ENCODE measurements at places on chromosomes 6 and 20.
A peak's percentile ranks its signal among the peaks of the same experiment; 100 is the strongest.

GRCh38 chr6:167506443-167507301 is 181.8 kb downstream of the TTLL2 start:
- DNase-seq, result no peak

DNA sequence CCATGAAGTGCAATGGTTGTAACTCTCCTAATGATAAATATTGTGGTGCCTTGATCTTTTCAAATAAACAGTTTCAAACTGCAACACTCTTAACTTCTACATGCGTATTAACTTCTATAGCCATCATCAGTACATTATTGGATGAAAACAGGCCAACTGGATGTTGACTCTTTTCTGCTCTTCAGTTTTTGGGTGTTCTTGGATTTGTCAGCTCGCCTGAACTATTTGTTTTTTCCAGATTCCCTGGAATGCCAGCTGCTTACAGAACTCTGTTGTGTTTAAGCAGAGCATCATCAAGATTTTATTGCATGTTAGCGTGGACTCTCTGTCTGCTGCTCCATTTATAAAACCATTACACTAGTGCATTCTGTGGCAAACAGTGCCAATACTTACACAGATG is 626.1 kb downstream of the HDGFL1 start:
- no peak for DNase-seq

DNA sequence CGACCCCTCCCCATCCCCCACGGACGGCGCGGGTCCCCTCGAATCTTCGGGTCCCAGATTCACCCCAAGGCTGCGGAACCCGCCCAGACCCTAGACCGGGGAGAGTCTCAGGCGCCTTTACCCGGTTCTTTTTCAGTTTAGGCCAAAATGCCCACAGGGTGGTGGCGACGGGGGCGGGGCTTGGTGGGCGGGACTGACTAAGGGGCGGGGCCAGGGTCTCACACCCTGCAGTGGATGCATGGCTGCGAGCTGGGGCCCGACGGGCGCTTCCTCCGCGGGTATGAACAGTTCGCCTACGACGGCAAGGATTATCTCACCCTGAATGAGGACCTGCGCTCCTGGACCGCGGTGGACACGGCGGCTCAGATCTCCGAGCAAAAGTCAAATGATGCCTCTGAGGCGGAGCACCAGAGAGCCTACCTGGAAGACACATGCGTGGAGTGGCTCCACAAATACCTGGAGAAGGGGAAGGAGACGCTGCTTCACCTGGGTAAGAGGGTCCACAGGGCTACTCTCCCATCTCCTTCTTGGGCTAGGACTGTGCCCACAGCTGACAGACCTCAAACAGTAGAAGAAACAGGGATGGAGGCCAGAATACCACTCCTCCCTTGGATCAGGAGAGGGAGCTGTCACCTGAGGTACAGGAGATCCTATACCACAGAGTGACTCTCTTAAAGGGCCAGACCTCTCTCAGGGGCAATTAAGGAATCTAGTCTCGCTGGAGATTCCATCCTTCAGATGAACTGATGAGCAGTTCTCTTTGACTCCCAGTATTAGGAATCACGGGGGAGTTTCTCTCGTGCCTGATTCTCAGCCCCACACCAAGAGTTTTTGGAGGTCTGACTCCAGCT is 942 bp downstream of the HLA-E start:
- peak; percentile 77 for DNase-seq

DNA sequence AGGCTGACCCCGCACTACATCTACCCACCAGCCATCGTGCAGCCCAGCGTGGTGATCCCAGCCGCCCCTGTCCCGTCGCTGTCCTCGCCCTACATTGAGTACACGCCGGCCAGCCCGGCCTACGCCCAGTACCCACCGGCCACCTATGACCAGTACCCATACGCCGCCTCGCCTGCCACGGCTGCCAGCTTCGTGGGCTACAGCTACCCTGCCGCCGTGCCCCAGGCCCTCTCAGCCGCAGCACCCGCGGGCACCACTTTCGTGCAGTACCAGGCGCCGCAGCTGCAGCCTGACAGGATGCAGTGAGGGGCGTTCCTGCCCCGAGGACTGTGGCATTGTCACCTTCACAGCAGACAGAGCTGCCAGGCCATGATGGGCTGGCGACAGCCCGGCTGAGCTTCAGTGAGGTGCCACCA is 16.4 kb downstream of the RBM38 start:
- DNase-seq, result no peak

DNA sequence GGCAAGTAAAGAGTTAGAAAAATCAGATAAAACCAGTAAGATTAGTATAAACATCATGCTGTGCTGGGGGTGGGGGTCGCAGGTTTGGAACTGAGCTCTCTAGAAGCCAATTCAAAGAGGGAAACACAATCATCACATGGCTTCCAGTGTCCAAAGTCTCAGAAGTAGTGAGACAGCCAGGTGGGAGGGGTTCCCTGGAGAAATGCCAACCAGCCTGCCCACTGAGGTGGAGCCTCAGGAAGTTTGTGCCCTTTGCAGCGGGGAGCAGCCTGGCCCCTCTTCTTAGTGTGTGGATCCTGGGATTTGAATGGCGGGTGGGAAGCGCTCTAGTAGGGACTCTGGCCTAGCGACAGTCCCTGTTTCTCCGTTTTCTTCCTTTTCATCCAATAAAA is 21.4 kb downstream of the C6orf15 start:
- no peak for DNase-seq

DNA sequence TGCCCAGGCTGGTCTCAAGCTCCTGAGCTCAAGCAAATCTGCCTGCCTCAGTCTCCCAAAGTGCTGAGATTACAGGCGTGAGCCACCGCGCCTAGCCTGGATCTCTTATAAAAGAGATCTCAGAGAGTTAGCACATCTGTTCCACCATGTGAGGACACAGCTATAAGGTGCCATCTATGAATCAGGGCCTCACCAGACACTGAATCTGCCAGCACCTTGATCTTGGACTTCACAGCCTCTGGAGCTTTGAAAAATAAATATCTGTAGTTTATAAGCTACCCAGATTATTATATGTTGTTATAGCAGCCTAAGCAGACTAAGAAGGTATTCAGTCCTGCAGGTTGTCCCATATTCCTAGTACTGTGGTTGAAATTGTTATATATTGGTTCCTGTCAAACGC is 33.2 kb upstream of the SHLD1 start:
- no peak for DNase-seq

- no peak for DNase-seq
Measured at GRCh38 chr6:41271901-41272395, 14.5 kb downstream of the TREM1 start.

DNA sequence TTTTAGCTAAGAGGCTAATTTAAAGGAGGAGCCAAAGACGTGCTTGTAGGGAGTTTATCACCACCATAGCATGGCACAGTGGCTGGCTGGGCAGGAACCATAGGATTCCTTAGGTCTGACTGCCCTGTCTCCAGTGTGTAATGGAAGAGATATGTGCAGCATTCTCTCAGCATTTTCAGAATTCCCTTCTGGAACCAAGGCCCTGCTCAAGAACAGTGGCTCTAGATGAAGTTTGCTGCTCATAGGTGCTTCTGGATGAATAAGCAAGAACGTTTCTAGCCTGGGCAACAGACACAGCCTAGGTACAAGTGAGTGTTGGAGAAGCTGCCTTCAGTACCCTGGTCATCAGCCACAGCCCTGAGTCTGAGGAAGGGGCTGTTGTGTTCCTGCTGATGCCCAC is 69.1 kb downstream of the LCA5 start:
- no peak for DNase-seq

DNA sequence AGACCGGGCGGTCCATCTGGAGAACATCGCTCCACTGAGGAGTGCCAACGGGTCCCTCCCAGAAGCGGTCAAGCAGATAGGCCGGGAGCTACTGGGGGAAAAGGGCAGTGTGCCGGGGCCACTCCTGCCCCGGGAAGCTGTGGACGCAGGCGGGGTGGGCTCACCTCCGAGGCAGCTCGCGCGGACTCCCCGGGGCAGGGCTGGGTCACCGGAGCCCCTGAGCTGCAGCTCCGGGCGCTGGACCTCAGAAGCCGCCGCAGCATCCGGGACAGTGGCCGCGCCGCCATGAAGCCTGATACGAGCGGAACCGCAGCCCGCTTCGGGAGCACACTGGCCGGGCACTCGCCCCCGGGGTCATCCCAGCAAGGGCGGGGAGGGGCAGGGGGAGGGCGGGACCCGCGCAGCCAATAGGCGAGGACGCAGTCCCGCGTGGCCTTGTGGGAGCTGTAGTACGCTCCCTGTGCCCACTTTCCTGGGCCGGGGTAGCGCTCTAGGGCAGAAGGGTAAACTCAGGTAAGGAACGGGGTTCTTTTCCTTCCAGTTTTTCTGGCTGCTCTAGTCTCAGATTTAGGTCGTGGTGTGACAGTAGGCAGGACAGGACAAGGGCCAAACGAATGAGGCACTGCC is at the start of gene MOCS1:
MOCS1 (minus strand) TSS at position 332 of the 627 bp plus-strand sequence; CDS start at position 287, 45 bp downstream.
- peak; percentile 50 for DNase-seq

DNA sequence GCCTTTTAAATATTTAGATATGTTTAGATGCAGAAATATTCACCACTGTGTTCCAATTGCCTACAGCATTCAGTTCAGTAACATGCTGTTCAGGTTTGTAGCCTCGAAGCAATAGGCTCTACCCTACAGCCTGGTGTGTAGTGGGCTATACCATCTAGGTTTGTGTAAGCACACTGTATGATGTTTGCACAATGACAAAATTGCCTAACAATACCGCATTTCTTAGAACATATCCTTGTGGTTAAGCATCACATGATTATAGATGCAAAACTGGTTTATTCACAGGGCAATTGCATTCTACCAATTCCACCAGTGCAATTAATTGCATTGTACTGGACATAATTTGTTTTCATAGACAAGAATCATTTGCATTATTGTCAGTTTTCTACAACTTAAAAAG is 7.9 kb upstream of the SLC22A16 start:
- no peak for DNase-seq

- DNase-seq, result no peak
Measured at GRCh38 chr20:44585057-44585963, 2.9 kb downstream of the PKIG start.

GRCh38 chr6:168280899-168281245 is 38.7 kb downstream of the DACT2 start:
- no peak for DNase-seq

DNA sequence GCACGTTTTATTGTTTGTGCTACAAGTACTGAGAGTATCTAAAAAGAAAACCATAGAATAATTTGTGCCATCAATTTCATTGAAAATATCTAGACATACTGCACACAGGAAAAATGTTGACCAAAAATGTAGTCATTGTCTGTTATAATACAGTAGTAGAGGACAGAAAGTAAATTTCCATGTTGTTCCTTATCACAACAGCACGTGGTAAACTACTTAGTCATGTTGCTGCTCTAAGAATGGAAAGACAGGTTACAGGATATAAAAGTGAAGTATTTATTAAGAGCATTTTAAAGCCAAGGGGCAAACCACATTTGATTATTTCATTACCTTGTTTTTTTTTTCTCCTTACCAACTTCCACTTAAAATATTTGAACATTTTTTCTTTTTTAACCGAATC is 89.0 kb upstream of the CEP85L start:
- DNase-seq, result no peak

DNA sequence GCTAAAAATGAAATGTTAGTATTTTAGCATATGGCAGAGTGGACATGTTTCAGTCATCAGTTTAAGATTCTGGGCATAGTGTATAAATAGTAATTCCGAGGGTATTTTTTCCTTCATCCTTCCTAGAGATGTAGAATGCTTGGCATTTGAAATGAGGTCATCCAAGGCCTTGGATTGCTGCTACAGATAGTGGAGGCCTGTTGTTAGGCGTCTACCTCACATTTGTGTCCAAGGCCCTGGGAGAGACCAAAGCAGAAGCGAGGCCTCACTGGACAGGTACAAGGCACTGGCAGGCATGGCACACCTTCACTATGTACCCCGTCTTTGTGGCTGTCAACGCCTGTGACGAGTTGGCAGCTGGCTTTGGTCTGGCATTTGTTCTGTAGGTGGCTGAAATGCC is 58.0 kb downstream of the DTD1 start:
- DNase-seq, result no peak

DNA sequence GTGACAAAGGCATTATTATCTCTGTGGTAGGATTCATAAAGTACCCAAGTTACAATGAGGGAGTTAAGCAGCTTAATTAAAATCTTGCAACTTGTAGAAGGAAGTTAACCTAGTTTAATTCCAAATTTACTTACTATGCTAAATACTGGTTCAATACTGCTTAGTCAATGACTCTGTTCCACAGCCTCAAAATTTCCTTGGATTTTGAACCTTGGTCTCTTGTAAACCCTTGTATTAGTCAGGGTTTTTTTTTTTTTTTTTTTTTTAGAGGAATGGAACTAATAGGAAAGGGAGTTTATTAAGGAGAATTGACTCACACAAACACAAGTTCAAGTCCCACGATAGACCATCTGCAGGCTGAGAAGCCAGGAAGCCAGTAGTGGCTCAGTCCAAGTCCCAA is 163.4 kb downstream of the HS3ST5 start:
- no peak for DNase-seq

DNA sequence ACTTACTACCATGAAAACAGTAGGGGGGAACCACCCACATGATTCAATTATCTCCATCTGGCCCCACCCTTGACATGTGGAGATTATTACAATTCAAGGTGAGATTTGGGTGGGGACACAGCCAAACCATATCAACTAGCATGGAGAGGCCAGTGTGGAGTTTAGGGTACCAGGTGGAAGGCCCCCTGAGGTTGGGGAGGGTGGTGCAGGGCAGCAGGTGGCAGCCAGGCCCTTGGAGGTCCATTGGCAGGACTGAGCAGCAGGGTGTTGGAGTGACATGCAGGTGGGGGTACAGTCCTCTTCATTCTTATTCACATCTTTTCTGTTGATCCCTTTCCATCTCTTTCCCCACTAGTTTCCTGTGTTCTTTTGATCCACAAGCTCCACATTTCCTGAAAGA is 42.9 kb downstream of the PHACTR3 start:
- DNase-seq, result no peak

DNA sequence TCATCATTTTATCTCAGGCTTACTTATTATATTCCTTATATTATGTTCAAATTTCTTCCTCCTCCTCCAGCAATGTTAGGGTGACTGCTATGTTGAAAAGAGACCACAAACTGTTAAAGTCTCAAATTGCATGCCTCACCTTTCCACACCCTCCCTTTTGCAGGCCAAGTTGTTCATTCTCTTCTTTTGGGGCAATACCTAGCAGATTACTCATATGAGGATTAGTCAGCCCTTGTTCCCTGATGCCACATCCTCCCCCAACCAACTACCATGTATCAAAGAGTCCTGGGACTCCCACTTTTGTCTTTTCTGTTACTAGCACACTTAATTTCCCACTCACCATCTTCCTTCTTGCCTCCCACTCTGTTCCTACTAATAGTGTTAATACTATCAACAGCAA is 434.7 kb downstream of the BCKDHB start:
- DNase-seq, result no peak

DNA sequence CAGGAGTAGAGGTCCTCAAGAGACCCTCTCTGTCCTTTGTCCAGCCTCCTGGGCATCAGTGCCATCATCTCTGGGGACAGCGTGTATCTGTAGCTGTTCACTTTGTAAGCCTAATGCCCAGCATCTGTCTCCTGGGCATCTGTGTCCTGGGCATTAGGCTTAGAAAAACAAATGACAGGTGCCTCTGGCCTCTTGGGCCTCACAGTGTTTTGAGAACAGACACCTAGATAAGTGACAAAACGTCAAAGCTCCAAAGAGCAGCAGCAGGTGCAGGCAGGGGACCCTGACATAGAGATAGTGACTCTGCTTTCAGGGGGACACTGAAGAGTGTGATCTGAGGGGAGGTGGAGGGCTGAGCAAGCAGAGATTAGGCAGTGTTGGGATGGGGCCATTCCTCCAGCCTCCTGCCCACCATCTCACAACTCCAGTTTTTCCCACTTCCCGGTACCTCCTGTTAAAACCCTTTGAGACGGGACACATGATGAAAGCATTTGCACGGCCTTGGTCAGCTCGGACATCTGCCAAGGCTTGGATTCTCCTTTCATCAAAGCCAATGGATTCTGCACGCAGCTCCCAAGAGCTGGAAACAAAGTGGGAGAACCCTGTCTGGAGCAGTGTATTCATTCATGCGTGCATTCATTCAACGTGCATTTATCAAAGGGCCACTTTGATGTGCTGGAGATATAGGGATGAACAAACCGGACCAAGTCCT is 55.5 kb upstream of the CD93 start:
- DNase-seq, result no peak

Measured in activated T-cell treated with anti-CD3 and anti-CD28 coated beads for 48 hours (primary cell).